ENCODE measurements at places on chromosomes 11 and 22. TPM values are rescaled to one million over a fixed set of nuclear protein-coding genes. Genes with fewer than 3 reads are reported as not detected.

DNA sequence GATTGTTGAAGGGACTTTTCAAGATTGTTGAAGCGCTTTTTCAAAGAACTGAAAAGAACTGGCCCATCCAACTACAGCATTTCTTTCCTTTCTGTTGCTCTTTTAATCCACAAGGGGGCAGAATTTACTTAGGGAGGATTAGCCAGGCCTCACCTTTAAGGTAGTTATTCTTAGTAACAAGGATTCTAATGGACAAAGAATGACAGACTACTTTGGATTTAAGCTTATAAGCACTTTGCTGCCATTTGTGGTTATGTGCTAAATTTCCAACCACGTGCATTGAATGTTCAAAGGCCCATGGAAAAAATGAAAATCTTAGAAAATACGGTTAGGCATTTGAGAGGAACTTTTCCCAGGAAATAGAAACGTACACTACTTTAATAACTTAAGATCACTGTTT, 49.5 kb upstream of the HSPA8 start:
- H3K27me3 ChIP-seq: no peaks in the 10 kb centered on the region
- H3K36me3 ChIP-seq: no peaks in the 10 kb centered on the region
- no peak overlapping the region for H3K27ac ChIP-seq
- no peak overlapping the region for H3K4me3 ChIP-seq
- no peak for DNase-seq

The ARFIP2 gene
- 19.2 TPM for total RNA-seq

The PLEKHA7 gene
- 24.6 TPM for total RNA-seq

DNA sequence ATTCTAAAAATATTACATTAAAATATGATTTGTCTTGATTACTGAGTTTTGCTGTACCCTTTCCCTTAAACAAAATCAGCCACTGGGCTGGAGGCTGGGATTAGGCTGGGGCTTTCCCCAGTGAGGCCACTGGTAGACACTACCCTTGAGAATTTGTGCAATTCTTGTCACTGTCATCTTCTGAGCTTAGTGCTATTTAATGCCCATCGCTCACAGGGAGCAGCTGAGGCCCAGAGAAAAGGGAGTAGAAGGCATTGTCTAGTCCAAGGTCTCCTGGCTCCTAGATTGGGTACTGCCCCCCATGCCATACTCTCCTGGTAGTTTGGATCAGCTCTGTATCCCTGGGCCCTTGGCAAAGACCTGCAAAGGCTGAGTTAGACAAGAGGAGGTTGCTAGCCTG, 6.7 kb downstream of the CHRM1 start:
- no peaks in the 10 kb centered on the region for H3K4me1 ChIP-seq
- no peaks in the 10 kb centered on the region for H3K27me3 ChIP-seq
- no peak for DNase-seq
- H3K36me3 ChIP-seq: no peaks in the 10 kb centered on the region

The SHISAL1 gene
- total RNA-seq: 2.0 TPM

DNA sequence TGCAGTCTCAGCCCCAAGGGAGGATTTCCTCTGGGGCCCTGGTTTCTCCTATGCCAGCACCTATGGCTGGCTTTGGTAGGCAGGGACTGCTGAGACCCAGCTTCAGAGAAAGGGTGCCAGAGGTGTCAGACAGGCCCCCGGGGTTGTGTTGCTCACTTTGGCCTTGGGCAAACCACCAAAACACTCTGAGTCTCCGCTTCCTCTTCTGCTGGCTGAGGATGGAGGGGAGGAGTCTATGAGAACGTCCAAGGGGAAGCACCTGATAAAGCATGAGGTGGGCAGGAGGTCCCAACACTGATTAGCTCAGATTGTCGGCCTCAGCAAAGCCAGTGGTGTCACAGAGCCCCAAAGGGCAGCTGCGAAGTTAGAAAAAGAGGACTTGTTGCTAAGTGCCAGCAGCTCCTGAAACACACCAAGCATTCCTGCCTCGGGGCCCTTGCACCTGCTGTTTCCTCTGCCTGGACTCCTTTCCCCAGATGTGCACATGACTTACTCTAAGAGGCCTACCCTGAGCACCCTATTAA, 10.5 kb downstream of the SMTNL1 start:
- DNase-seq: no peak
- H3K4me1 ChIP-seq: no peaks in the 10 kb centered on the region
- peaks cover 28% of the 10 kb centered on the region for H3K36me3 ChIP-seq
- no peaks in the 10 kb centered on the region for H3K27me3 ChIP-seq

DNA sequence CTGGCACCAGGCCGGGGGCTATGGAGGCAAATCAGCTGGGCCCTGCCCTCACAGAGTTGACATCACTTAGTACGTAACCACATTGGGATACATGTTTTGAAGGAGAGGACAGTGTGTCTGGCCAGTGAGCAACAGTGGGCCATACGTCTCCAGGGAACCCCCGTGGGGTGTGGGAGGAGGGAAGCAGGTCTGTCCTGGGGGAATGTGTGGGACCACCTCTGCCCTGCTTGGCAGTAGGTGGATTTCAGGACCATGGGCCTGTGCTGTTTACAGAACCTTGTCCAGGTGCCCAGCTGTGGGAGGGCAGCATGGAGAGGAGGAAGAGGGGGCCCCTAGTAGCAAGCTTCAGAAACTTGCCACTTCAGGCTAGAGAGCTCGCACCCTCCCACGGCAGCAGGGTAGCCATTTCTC, 21.0 kb downstream of the P2RY2 start:
- no peak for DNase-seq
- peak overlapping the region; percentile 87 for H3K27ac ChIP-seq
- no peaks in the 10 kb centered on the region for H3K27me3 ChIP-seq

- H3K4me3 ChIP-seq: no peak overlapping the region
- H3K27ac ChIP-seq: no peak overlapping the region
- no peaks in the 10 kb centered on the region for H3K27me3 ChIP-seq
- no peaks in the 10 kb centered on the region for H3K36me3 ChIP-seq
- no peaks in the 10 kb centered on the region for H3K4me1 ChIP-seq
Observed at GRCh38 chr11:45386972-45387371, 100.8 kb upstream of the SYT13 start.

GRCh38 chr11:113201054-113201818, 113.1 kb upstream of the TTC12 start:
- H3K4me1 ChIP-seq: peaks cover 33% of the 10 kb centered on the region
- no peaks in the 10 kb centered on the region for H3K36me3 ChIP-seq
- no peak overlapping the region for H3K27ac ChIP-seq
- DNase-seq: no peak
- no peak overlapping the region for H3K4me3 ChIP-seq

- H3K27me3 ChIP-seq: no peaks in the 10 kb centered on the region
- H3K27ac ChIP-seq: peak overlapping the region; percentile 35
- DNase-seq: no peak
- no peaks in the 10 kb centered on the region for H3K4me1 ChIP-seq
- H3K36me3 ChIP-seq: no peaks in the 10 kb centered on the region
Observed at GRCh38 chr11:78190871-78191538, 2.3 kb downstream of the USP35 start.

The OR8J3 gene
- total RNA-seq: not detected

- no peaks in the 10 kb centered on the region for H3K27me3 ChIP-seq
- no peak overlapping the region for H3K4me3 ChIP-seq
- no peak for DNase-seq
- no peaks in the 10 kb centered on the region for H3K4me1 ChIP-seq
Observed at GRCh38 chr11:76561245-76561644, 109.3 kb downstream of the LRRC32 start.

DNA sequence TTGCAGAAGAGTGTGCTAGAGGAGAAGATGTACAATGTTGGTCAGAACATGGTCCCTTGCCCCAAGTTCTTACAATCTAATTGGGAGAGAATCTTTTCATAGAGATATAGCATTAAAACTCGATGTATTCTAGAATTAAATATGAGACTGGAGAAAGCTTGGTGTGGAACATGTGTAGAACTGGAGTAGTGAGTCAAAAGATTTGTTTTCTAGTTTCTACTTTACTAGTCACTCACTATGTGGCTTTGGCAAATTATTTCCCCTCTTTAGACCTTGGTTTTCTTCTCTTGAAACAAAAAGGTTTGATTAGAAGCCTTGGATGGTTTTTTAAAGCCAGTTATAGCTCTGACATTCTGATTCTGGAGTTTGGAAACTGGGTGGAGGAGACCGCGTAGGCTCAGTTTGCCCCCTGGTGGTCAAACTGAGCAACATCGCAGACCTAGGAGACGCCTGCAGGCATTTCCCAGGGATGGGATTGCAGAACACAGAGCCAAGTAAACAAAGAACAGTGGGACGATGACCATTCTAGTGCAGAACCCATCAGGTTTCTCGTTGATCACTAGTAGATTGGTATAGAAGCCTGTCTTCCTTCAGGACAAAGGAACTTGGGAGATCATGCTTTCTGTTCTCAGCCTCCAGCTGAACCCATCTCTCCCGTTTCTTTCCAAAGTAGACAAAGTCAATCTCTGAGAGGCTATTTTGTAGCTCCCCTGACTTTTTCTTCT, 8.5 kb upstream of the CHRDL2 start:
- no peak for DNase-seq
- H3K27ac ChIP-seq: no peak overlapping the region
- H3K27me3 ChIP-seq: no peaks in the 10 kb centered on the region
- no peaks in the 10 kb centered on the region for H3K4me1 ChIP-seq

The MCAM gene
- total RNA-seq: 509 TPM
